Immature natural killer cell (primary cell): ENCODE measurements at places on chromosomes 2 and 18.

DNA sequence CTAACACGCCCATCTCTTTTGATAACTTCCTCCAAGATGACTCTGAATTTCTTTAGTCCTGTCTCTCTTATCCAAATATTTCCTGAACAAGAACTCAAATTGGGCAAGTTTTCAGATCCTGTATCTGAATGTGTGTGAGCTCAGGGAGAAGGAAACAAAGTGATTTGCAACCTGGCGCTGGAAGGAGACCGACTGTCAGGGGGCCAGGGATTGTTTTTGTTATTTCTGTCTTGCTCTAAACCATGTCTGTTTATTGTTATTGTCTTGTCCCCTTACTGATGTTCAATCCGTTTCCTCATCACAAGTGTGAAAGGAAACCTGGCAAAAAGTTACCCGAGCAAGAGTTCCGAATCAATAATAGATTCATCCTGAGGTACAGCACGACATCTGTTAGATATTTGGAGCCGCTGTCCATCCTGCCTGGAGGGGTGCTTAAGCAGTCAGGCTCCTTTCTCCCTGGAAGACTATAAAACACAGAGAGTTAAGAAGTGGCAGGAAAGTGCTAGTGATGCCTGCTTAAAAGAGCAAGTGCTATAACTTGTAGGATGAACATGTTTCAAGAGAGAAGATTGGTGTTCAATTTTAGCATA, 132.5 kb upstream of the OSR1 start:
- no peak for DNase-seq

GRCh38 chr2:150599889-150600288, 112.4 kb upstream of the RND3 start:
- no peak for DNase-seq

DNA sequence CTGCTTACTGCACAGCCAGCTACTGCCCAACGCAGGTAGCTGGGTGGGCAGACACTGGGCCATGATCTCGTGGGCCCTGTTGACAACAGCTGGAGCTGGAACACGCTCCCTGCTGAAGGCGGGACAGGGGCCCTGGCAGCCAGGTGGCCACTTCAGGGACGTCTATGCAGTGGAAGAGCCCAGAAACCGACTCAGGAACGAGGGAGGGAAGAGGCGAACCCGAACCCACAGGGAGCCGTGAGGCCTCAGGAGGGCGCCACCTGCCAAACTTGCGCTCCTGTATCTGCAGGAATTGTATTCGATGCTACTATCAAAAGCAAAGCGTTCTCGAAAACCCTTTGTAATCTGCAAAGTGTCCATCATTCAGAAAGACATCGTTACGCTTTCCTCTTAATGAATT, 198.4 kb downstream of the EIPR1 start:
- DNase-seq = no peak

- DNase-seq = no peak
These were observed 76.1 kb downstream of the PRKRA start for GRCh38 chr2:178374865-178375264.

- DNase-seq = no peak
These were observed 132.2 kb downstream of the SPTBN1 start for GRCh38 chr2:54588244-54588899.

DNA sequence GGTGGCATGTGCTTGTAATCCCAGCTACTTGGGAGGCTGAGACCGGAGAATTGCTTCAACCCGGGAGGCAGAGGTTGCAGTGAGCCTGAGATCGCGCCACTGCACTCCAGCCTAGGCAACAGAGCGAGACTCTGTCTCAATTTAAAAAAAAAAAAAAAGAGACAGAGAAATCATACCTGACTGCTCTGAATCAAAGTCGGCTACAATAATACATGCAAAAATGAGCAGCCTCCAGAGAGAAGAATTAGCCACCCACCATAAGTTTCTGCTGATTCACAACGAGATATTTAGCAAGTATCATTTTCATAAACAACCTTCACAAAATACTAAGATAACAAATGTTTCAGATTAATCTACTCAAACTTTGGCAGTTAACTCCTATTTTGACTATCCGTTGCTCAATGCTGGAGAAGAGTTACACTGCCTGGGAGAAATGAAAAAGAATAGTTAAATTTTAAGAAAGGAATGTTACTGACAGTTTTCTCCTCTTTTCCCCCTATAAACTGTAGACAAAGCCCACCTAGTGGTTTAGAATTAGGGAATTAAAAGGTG, 1.5 kb downstream of the OSBPL1A start:
- DNase-seq = no peak

DNA sequence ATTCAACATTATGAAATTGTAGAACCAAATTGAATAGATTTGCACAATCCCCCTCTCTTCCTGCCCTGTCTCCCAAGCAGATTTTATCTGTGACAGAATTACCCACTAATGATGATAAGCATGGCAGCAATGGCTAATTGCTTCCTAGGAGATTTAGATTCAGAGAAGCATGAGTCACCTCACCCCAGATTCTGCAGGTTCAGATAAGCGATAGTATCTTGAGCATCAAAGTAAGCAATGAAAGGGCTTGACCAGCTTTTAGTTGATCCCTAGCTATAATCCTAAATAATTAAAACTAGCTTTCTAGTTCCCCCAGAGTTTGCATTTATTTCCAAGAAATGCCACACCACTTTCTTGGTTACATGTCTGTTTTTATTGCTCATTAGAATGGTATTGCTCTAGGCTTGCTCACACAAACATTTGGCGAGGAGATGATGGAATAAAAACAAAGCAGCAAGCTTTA, 204.3 kb downstream of the GULP1 start:
- DNase-seq = no peak

GRCh38 chr2:62184512-62185230, 11.2 kb upstream of the B3GNT2 start:
- DNase-seq = no peak
